ENCODE measurements at places on chromosomes 5 and 9.

- DNase-seq: no peak
These were observed 63.7 kb upstream of the PRSS3 start for GRCh38 chr9:33731625-33732024.

- peak; percentile 74 for DNase-seq
These were observed at the start of gene NR3C1 for GRCh38 chr5:143403593-143404415. TSS of gene NR3C1 (minus strand) at chr5:143403686. CDS start at chr5:143400839, 2,847 bp downstream.

DNA sequence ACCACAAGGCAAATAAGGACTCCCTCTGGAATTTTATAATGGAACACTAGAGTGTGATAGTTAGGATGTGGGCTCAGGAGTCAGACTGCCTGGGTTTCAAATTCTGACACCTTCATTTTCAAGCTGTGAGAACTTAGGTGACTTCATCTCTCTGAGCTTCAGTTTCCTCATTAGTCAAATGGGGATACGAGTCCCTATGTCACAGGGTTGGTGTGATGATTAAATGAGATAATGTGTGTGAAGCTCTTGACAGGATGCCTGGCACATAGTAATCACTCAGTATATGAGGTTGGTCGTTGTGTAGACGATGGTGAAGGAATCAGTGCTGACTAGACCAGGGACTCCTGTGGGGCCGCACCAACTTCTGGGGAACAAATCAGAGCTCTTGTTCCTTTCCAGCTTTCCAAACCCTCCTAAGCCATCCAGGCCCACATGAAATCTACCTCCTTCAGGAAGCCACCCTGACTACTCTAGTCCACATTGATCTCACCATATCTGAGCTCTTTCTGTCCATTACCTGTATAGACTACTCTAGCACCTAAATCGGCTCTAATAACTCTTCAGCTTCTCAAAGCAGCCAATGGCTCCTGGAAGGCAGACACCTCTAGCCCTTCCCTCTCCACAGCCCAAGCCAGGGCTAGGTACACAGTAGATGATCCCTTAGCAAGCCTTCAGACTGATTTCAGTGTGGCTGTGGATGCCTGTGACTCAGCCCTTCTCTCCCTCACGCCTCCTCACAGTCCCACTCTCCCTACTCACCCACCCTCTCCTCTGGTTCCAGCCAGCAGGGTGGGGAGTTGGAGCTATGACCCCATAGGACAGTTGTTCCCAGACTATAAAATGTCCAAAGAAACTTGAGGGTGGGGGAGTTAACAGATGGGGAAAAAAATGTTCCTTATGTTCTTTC, 2.5 kb upstream of the TCF7 start:
- no peak for DNase-seq

- peak; percentile 46 for DNase-seq
These were observed 11.3 kb downstream of the C9orf50 start for GRCh38 chr9:129609486-129610212.

DNA sequence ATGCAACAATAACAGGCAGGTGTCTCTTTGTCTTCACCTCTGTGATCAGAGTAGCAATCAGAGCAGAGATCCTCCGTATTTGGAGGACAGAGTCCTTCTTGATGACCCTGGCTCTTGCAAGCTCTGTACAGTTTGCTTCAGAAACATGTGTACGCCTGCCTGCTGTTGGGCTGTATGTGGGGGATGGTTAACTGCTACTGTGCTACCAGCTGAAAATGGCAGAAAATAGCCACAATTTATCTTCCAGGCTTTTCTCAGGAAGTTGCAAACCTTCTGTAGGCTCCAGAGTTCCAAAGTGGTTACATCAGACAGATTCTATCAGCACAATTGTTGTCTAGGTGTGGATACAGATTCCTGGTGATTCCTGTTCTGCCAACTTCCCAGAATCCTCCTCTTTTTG, 35.5 kb downstream of the DDX46 start:
- no peak for DNase-seq

DNA sequence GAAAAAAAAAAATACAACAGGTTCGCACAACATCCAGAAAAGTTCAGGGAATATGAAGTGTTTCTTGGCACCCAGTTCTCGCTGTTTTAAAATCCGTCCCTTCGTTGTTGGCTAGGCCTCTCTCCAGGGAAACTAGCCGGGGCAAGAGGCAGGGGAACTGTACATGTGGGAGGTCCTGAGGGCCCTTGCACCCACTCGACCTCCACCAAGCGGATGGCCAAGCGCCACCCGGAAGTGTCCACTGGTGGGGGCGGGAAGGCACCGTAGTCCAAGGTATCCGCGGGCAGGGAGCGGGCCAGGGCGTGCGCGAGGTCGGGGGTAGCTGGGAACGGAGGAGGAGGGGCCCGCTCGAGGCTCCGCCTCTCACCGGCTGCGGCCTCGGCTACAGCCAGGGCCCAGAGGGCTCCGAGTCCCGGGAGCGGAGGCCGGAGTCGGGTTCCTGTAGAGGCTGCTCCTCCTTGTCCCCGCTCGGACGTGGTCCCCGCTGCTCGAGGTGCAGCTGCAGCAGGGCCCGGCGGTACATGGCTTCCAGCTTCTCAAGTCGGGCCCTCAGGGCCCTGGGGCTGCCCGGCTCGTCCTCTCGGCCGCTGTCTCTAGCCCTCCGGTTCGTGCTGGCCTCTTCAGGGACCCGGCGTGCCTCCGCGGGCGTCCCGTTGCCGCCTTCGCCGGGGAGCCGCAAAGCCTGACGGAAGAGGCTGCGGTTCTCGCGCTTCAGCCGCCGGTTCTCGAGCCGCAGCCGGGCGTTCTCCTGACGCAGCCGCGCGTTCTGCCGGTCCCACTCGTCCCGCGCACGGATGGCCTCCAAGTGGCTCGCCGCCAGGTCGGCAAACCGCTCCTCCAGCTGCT, 720 bp downstream of the TUSC1 start:
- no peak for DNase-seq

DNA sequence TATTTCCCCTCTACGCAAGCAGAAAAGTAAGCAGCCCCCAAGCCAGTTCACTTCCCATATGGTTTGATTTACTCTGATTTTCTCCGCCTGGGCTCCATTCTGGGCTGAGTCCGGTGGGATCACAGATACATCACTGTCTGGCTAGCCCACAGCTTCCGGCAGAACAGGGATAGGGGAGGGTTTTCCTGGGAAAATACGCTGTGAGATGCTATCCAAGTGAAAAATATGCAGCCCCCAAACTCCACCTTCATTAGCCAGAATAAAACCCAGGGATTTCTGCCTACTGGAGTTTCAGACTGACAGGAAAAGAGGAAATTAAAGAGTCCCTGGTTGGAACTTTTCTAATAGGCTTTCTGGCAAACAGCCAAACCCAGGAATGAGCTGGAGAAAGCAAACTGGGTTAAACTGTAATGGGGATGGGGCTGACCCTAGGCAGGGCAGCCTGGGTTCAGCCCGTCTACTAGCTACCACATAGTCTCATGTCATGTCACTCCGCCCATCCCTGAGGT, 16.9 kb upstream of the NIPAL4 start:
- no peak for DNase-seq

- no peak for DNase-seq
These were observed 191.6 kb downstream of the TENT4A start for GRCh38 chr5:6904860-6905259.

DNA sequence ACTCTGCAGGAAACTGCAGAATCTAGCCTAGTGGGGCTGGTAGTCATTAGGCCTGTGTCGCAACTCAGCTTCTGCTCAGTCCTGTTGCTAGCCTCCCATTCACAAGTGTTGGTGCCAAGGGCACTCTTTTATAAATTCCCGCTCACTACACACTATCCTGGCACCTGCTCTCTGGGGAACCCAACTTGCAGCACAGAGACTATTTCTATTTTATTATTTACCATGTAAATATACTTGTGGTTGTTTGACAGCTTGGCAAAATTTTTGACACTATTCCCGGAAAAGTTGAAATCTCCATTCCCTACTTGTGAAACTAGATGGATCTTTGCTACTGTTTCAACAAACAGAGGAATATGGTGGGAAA, 20.4 kb upstream of the SMC2 start:
- no peak for DNase-seq

DNA sequence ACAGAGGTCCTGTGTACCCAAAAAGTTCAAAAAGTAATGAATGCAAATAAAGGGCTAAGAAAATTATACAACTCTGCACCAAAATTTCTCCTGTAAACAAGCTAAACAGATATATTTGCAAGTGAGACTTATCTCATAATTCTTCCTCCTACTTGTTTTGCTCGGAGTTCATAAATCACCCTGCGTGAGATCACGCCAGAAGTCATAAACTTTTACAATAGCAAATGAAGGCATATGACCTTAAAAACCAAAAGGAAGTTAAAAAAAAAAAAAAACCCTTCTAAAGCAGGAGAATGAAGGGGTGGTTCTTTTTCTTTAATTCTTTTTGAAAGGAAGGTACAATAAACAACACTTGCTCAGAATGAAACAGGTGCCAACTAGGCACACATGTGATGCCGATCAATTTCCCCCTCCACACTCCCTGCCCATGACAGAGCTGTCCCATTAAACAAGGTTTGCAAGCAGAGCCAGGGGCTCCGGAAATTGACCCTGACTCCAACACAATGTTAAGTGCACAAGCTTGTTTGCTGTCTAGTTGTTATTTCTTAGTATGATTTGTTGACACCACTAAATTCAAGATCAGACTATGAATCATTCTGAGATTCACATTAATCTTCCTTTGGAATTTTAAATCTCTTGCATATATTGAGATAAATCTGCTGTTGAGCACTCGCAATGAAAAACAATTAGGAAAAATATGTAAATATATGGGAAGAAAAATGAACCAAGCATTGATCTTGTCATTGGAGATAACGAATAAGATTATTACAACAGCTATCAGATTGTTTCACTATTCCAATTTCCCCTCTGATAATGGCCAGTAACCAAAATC, 46.3 kb downstream of the DROSHA start:
- DNase-seq: no peak

DNA sequence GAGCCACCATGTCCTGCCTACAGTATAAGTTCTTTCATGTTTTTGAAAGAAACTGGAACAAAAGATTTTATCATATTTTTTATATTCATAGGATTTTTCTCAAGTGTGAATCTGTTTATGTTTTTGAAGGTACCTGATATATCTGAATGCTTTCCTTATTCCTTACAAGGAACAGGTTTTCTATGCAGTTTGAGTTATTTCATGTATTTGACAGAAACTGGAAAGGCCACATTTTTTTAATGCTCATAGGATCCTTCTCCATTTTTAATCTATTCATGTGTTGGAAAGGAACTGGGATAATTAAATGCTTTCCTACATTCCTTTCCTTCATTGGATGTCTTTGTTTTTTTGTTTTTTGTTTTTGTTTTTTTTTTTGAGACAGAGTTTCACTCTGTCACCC, 15.7 kb upstream of the FBXW2 start:
- DNase-seq: no peak

DNA sequence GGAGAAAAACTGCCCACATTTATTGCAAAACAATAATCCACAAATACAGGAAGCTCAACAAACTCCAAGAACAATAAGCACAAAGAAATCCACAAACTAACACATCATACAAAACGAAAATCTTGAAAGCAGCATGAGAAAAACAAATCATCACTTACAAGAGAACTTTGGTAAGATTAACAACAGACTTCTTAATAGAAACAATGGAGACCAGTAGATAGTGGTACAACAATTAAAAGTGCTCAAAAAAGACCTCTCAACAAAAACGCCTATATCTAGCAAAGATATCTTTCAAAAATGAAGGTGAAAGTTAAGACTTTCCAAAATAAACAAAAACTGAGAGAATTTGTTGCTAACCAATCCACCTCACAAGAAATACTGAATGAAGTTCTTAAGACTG, 38.4 kb downstream of the CDKL3 start:
- no peak for DNase-seq

DNA sequence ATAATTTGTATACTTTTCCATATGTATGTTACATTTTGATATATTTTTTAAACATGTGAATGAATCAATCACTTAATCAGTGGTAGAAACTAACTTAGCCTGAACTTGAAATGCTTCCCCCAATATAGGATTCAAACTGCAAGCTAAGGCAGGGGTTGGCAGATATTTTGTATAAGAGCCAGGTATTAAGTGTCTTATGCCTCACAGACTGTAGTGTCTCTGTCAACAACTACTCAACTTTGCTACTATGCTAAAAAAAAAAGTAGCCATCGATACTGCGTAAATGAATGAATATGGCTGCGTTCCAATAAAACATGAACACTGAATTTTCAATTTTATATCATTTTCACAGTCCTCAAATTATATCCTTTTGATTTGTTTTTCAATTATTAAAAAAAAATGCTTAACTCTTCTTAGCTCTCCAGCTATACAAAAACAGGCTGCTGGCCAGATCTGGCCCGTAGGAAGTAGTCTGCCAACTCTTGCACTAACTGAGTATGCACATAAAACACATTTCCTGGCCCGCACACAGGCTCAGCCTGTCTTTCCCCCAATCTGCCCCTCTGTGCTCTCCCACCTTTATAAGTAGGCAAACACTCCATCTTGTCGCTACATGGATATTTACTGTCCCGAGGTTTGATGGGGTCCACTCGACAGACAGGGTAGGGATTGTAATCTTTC, 91.8 kb downstream of the SAXO1 start:
- no peak for DNase-seq

GRCh38 chr9:133359399-133360175, 3.2 kb downstream of the SURF2 start:
- no peak for DNase-seq

GRCh38 chr5:103041071-103041676, 78.8 kb downstream of the GIN1 start:
- no peak for DNase-seq

DNA sequence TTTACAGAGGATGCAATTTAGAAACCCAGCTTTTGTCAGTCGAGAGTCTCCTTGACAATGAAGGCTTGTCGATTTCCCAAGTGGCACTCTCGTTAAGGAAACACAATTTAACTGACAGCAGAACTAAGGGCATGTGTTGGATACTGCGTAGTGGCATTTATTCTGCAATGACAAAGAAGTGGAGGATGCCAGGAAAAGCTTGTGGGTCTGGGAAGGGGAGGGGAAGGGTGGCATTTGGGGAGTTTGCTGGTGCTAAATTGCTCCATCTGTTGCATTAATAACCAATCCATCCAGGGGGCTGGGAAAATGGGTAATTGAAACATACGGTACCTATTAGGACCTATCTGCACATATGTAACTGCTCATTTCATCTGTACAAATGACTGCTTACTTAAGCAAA, 190.6 kb downstream of the NSG2 start:
- no peak for DNase-seq

- DNase-seq: no peak
These were observed 75.3 kb downstream of the FBXW11 start for GRCh38 chr5:171931163-171931562.

DNA sequence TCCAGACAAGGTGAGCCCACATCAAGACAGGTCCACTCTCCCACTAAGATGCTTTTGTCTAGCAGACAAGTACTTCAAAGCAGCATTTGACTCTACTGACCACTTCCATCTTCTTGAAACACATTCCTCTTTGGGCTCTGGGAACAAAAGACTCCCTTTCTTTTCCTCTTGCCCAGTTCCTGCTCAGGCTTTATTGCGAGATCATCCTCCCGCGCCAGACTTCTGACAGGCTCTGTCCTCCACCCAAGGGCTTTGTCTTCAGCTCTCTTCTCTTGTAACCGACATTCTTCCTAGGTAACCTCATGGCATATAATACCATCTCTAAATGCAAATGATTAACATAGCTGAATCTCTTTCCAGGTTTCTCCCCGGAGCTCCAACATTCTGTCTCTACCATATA, 85.8 kb downstream of the NUDT12 start:
- DNase-seq: no peak

GRCh38 chr9:14111696-14112095, 202.2 kb downstream of the NFIB start:
- no peak for DNase-seq

Measured in activated CD8-positive, alpha-beta memory T cell treated with anti-CD3 and anti-CD28 coated beads for 4 hours (primary cell).